H9 (cell line): ENCODE measurements at places on chromosomes 12 and 14. TPM values are rescaled to one million over a fixed set of nuclear protein-coding genes. Genes with fewer than 3 reads are reported as not detected.

GRCh38 chr14:25501749-25502148 lies 451.8 kb upstream of the STXBP6 start:
- H3K4me3 ChIP-seq = no peak overlapping the region
- no peaks in the 10 kb centered on the region for H3K36me3 ChIP-seq
- no peak overlapping the region for H3K27ac ChIP-seq
- DNase-seq = no peak
- no peaks in the 10 kb centered on the region for H3K4me1 ChIP-seq

GRCh38 chr14:33762161-33762851 lies 188.6 kb downstream of the EGLN3 start:
- H3K36me3 ChIP-seq = no peaks in the 10 kb centered on the region
- H3K27me3 ChIP-seq = no peaks in the 10 kb centered on the region
- DNase-seq = no peak
- peaks cover 13% of the 10 kb centered on the region; the same call in 1 of the 2 replicates for H3K4me1 ChIP-seq
- H3K4me3 ChIP-seq = no peak overlapping the region
- no peak overlapping the region for H3K27ac ChIP-seq

DNA sequence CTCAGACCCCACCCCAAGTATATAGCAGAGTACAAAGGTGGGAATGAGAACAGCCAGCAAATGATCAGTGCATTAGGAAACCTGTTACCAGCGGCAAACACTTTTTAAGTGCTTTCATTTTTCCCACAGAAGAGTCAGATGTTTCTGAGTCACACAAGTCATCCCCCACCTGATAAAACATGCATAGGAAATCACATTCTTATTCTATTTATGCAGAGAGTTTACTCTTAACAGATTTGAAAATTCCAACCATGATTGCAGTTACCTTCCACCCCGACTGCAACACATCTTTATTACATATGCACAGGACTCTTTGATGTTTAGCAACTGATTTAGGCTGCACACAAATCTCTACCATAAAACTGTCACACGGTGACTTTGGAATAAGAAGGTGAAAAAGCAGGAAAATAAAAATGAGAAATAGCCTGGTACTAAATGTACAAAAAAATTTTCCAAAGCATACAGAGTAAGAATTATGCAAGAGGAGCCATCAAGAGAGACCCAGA lies 236.4 kb downstream of the PAWR start:
- H3K4me1 ChIP-seq = peaks cover 13% of the 10 kb centered on the region
- H3K27ac ChIP-seq = no peak overlapping the region
- H3K36me3 ChIP-seq = no peaks in the 10 kb centered on the region
- no peak overlapping the region for H3K4me3 ChIP-seq
- no peak for DNase-seq
- H3K27me3 ChIP-seq = no peaks in the 10 kb centered on the region

- no peak for DNase-seq
- H3K27ac ChIP-seq = no peak overlapping the region
- H3K4me1 ChIP-seq = no peaks in the 10 kb centered on the region
- no peaks in the 10 kb centered on the region; the same call in 1 of the 2 replicates for H3K27me3 ChIP-seq
- H3K36me3 ChIP-seq = no peaks in the 10 kb centered on the region
Observed at GRCh38 chr12:52223406-52224039, 9.5 kb upstream of the KRT7 start.

GRCh38 chr14:90274808-90275457 lies 18.6 kb downstream of the PSMC1 start:
- H3K27ac ChIP-seq = no peak overlapping the region
- no peaks in the 10 kb centered on the region for H3K27me3 ChIP-seq
- no peak for DNase-seq
- H3K4me3 ChIP-seq = no peak overlapping the region

- DNase-seq = peak; percentile 62
- no peaks in the 10 kb centered on the region for H3K27me3 ChIP-seq
- H3K4me3 ChIP-seq = no peak overlapping the region
- no peak overlapping the region for H3K27ac ChIP-seq
Observed at GRCh38 chr12:108117163-108117849, 11.8 kb upstream of the WSCD2 start.

- DNase-seq = peak; percentile 53
- no peaks in the 10 kb centered on the region for H3K36me3 ChIP-seq
- H3K4me3 ChIP-seq = no peak overlapping the region
- H3K27ac ChIP-seq = no peak overlapping the region
- H3K4me1 ChIP-seq = no peaks in the 10 kb centered on the region
- peaks cover 99% of the 10 kb centered on the region for H3K27me3 ChIP-seq
Observed at GRCh38 chr12:114443607-114444421, 37.9 kb upstream of the TBX5 start.

GRCh38 chr12:1527789-1528188 lies 66.6 kb downstream of the FBXL14 start:
- H3K27ac ChIP-seq = no peak overlapping the region
- H3K4me3 ChIP-seq = no peak overlapping the region
- H3K4me1 ChIP-seq = peaks cover 6% of the 10 kb centered on the region; the same call in 1 of the 2 replicates
- no peak for DNase-seq

- H3K36me3 ChIP-seq = no peaks in the 10 kb centered on the region
- no peak for DNase-seq
- H3K27me3 ChIP-seq = no peaks in the 10 kb centered on the region
- no peak overlapping the region for H3K4me3 ChIP-seq
- H3K4me1 ChIP-seq = no peaks in the 10 kb centered on the region
Observed at GRCh38 chr14:51527073-51527472, 124.6 kb upstream of the FRMD6 start.

GRCh38 chr14:35814371-35815005 lies 5.4 kb upstream of the RALGAPA1 start:
- H3K27ac ChIP-seq = no peak overlapping the region
- H3K36me3 ChIP-seq = no peaks in the 10 kb centered on the region
- no peak overlapping the region for H3K4me3 ChIP-seq
- H3K4me1 ChIP-seq = no peaks in the 10 kb centered on the region
- peak; percentile 68 for DNase-seq

DNA sequence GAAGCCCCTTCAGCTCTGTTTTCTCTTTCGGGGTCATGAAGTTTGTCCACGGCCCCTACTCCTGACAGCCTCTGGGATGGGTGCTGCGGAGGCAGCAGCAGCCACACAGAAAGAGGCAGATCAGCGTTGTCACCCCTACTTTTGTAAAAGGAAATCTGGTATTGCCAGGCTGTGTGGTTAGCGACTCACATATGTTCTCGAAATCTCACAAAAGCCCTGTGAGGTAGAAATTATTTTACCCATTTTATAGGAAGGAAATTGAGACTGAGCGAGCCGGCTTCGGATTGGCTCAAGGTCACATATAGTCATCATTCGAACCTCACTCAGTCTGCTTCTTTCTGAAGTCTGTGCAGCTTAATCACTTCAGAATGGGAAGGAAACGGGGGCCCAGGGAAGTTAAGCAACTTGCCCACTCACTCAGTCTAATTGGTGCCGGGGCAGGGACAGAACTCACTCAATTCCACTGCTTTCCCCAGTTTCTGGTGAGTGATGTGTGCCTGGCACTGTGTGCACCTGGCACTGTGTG lies 1.1 kb upstream of the CKAP4 start:
- H3K4me1 ChIP-seq = 0 out of 2 replicates have a peak, but pooled peaks cover 3% of the 10 kb centered on the region
- DNase-seq = no peak
- no peaks in the 10 kb centered on the region for H3K27me3 ChIP-seq
- peak overlapping the region; percentile 75 for H3K4me3 ChIP-seq

The DAO gene
- total RNA-seq = not detected in 2 replicates

The AGAP2 gene
- total RNA-seq = 4.6 and 5.3 TPM in 2 replicates

The BHLHE41 gene
- total RNA-seq = 0.33 and 0.90 TPM in 2 replicates

The NFE2 gene
- total RNA-seq = 1.2 and 1.5 TPM in 2 replicates

The TBC1D30 gene
- 1.6 and 2.2 TPM in 2 replicates for total RNA-seq

The CLEC6A gene
- total RNA-seq = 0.17 and 0.37 TPM in 2 replicates

The TAS2R13 gene
- 0.50 and 0.75 TPM in 2 replicates for total RNA-seq

The SRGAP1 gene
- total RNA-seq = 3.4 and 4.8 TPM in 2 replicates

The SPX gene
- total RNA-seq = 0.35 and 0.57 TPM in 2 replicates

The PWP1 gene
- total RNA-seq = 49.7 and 53.3 TPM in 2 replicates

The TGM1 gene
- total RNA-seq = 1.8 and 2.9 TPM in 2 replicates

The MAP3K9 gene
- total RNA-seq = 18.3 and 20.0 TPM in 2 replicates
